ENCODE measurements at places on chromosomes 2 and 18. TPM values are rescaled to one million over a fixed set of nuclear protein-coding genes. Genes with fewer than 3 reads are reported as not detected.

PREPL gene
- total RNA-seq = 56.0 TPM

GBX2 gene
- total RNA-seq = not detected

HOXD8 gene
- total RNA-seq = 3.9 TPM

DNA sequence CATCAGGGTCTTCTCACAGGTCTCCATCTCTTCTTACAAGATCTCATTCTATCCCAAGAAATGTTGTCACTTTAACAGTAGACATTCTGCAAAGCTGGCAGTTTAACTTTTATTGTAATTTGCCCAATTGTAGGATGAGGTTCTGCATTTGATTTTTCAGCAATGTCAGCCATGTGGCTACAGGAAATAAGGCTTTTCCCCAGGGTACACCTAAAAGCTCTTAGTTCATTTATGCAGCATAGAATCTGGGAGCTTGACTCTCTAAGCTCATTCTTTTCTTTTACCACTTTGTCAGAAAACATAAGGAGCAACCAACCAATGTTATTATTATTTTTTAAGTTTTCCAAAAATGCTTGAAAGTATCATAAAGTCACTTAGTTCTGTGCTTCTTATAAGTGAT is 123.4 kb downstream of the CALCRL start:
- peaks cover 3% of the 10 kb centered on the region for H3K4me1 ChIP-seq
- H3K36me3 ChIP-seq = no peaks in the 10 kb centered on the region
- no peak for DNase-seq
- H3K4me3 ChIP-seq = no peak overlapping the region
- H3K27me3 ChIP-seq = no peaks in the 10 kb centered on the region

- peaks cover 11% of the 10 kb centered on the region for H3K4me1 ChIP-seq
- no peak overlapping the region for H3K4me3 ChIP-seq
- H3K27ac ChIP-seq = no peak overlapping the region
Observed at GRCh38 chr2:27377618-27378095, 2.9 kb downstream of the ZNF513 start.

- H3K27ac ChIP-seq = no peak overlapping the region
- H3K4me3 ChIP-seq = no peak overlapping the region
- no peak for DNase-seq
- H3K36me3 ChIP-seq = no peaks in the 10 kb centered on the region
- H3K4me1 ChIP-seq = no peaks in the 10 kb centered on the region
Observed at GRCh38 chr2:221629468-221629867, 57.4 kb upstream of the EPHA4 start.

DNA sequence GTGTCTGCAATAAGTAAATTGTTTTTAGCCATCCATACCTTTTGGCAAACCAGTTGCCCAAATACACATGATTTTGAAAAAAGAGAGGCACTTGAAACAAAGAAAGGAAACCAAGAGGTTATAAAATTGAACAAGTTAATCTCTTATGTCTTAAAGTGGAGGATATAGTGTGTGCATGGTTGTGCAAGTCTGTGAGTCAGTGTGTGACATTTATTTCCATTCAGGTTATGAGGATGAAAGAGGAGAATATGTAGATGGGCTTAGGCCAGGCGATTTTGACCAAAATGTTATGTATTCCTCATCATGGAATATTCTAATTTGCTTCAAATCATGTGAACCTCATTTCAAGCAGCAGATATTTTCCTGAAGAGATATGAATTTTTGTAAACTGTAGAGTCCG is 123.3 kb downstream of the SETBP1 start:
- H3K4me1 ChIP-seq = peaks cover 18% of the 10 kb centered on the region
- no peaks in the 10 kb centered on the region for H3K27me3 ChIP-seq
- no peak for DNase-seq
- H3K4me3 ChIP-seq = no peak overlapping the region

DNA sequence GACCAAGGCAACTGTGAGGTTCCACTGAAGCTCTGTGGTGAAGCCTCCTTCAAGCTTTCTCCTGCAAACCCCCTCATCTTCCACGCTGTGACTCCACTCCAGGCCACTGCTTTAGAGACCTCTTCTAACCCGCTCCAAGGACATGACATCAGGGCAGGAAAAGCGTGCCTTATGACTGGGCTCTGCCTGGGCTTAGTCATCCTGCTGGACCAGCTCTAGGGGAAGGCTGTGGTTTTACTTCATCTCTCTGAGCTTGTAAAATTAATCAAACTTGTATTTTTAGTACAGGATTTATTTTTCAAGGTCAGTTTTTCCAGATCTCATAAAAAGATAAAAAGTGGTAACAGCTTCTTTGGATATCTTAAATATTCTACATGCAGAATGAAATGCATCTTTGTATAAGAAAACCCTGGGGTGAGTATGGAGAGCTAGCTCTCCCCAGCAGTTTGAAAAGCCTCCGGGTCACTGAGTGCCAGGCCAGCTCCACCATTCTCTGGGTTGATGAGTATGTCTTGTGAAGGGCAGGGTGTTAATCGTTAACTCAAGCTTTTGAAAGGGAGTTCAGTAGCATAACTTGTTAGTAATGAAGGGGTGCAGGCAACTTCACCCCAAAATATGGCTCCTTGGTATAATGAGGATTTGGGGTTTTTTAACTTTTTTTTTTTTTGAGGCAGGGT is 33.1 kb upstream of the YPEL5 start:
- H3K36me3 ChIP-seq = no peaks in the 10 kb centered on the region
- no peaks in the 10 kb centered on the region for H3K27me3 ChIP-seq
- H3K4me3 ChIP-seq = no peak overlapping the region
- no peak overlapping the region for H3K27ac ChIP-seq
- DNase-seq = no peak

GRCh38 chr2:239881561-239882320 is 143.4 kb downstream of the NDUFA10 start:
- H3K4me3 ChIP-seq = peak overlapping the region; percentile 55
- H3K4me1 ChIP-seq = peaks cover 16% of the 10 kb centered on the region
- peak overlapping the region; percentile 88 for H3K27ac ChIP-seq
- no peaks in the 10 kb centered on the region for H3K27me3 ChIP-seq
- DNase-seq = peak; percentile 19
- H3K36me3 ChIP-seq = no peaks in the 10 kb centered on the region

DNA sequence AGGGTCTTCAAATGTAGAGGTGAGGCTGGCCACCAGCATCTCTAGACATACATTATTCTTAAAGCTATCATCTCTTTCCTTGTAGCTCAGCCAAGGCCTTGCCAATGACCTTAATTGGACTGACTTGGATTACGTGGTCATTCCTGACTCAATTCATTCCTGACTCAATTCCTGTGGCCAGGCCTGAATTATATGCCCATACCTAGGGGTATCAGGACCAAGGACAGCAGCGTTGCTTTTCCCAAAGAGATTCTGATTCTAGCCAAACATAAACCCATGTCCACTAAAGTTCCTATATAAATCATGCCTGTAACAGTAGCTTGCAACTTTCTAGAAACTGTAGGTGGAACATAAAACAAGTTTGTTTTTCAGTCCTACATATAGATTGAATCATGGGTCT is 231.7 kb downstream of the ARL6IP6 start:
- H3K27ac ChIP-seq = no peak overlapping the region
- DNase-seq = no peak
- no peaks in the 10 kb centered on the region for H3K27me3 ChIP-seq
- H3K4me1 ChIP-seq = no peaks in the 10 kb centered on the region
- H3K4me3 ChIP-seq = no peak overlapping the region

DNA sequence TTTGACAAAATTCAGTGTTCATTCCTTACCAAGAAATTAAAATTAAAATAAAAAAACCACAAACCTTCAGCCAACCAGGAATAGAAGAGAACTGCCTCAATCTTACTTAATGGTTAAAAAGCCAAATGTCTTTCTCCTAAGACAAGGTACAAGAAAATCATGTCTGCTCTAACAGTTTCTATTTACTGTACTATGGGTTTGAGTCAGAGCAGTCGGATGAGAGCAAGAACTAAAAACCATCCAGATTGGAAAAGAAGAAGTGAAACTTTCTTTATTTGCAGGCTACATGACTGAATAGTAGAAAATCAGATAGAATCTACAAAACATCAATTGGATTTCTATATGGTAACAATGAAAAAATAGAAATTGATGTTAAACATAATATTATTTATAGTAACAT is 555.5 kb upstream of the TNP1 start:
- no peaks in the 10 kb centered on the region for H3K27me3 ChIP-seq
- H3K4me1 ChIP-seq = peaks cover 67% of the 10 kb centered on the region
- DNase-seq = no peak

GRCh38 chr18:32450874-32451273 is 19.8 kb downstream of the GAREM1 start:
- no peak for DNase-seq
- no peaks in the 10 kb centered on the region for H3K27me3 ChIP-seq
- no peak overlapping the region for H3K4me3 ChIP-seq
- peaks cover 11% of the 10 kb centered on the region for H3K4me1 ChIP-seq
- H3K36me3 ChIP-seq = no peaks in the 10 kb centered on the region

Measured in thoracic aorta (tissue), 2 donors.